Epithelial cell of prostate (primary cell): ENCODE measurements at places on chromosomes 3 and 15.

GRCh38 chr3:13588221-13588701 is 39.3 kb downstream of the FBLN2 start:
- no peak for DNase-seq

DNA sequence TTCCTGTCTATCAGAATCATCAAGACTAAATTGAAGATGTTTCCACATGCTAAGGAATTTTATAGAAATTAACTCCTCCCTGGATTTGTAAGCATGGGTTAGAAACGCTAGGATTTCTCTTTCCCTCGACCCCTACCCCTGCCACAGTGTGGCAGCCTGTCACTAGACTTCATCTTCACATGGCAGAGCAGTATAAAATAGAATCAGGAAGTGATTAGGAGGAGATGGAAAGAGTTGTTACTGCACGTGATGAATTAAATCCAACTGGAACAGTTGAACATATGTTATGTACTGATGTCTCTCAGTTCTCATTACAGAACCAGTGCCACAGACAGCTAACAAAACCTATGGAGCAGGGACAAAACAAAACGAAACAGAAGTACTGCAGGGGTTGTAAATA is 130.0 kb upstream of the BNIP2 start:
- no peak for DNase-seq

- DNase-seq, result no peak
Measured at GRCh38 chr3:25566358-25566920, 98.3 kb downstream of the TOP2B start.

- no peak for DNase-seq
Measured at GRCh38 chr3:108388136-108389132, 92.1 kb downstream of the HHLA2 start.

DNA sequence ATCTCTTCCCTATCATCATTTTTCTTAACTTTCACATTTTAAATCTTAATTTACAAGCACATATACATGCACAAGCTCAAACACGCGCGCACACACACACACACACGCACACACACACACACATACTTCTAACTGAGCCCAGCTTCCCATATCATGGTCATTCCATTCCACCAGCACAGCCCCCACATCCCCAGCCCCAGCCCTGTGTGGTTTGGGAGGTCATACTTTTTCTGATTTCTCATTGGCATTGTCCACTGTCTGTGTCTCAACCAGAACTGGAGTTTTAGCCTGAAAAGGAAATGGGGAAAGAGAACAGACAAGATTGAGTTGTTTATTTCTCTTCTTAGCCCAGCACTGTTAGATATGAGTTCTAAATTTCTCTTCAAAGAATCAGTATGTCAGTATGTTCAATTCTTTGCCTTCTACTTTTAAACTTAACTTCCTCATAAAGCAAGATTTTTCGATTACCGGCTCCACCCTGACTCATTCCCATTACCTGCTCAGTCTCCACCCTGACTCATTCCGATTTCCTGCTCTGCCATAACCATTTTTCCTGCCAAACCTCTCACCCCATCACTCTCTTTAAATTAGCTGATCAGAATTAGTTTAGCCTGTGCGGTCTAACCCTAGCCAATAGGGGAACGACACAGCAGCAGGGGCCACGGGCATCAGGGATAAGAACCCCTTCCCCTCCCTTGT is 6.4 kb downstream of the IQCF1 start:
- DNase-seq, result no peak

DNA sequence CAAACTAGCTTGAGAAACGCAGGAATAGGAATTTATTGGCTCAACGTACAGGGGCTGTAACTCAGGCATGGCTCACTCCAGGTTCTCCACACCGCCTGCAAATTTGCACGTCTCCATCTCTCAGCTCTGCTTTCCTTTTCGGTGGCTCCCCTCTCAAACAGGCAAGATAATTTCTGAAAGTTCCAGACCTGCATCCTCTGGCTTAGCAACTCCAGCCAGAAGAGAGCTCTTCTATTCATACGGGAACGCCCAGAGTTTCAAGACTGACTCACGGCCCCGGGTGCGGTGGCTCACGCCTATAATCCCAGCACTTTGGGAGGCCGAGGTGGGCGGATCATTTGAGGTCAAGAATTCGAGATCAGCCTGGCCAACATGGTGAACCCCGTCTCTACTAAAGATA is 139.7 kb upstream of the BNIP2 start:
- no peak for DNase-seq

DNA sequence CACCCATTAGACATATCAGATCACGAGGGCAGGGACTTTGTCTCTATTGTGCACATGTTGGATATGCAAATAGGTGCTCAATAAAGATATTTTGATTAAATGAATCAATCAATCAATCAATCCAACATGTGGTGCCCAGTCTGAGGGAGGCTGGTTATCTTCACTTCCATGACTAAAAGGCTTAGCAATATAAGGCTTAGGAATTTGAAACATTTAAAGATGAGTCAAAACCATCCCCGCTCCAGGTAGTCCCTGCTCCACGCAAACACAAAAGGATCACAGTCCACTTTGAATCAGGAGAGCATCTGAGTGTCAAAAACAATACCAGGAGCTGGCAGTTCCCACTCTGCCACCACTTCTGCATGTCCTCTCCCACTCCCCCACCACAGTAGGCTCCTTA is 25.8 kb upstream of the PRICKLE2 start:
- no peak for DNase-seq
